ENCODE measurements at places on chromosomes 7 and 10. TPM values are rescaled to one million over a fixed set of nuclear protein-coding genes. Genes with fewer than 3 reads are reported as not detected.

Gene TAS2R41
- total RNA-seq: 0.73 TPM

Gene FAM241B
- 17.5 TPM for total RNA-seq

Gene MLLT10
- total RNA-seq: 64.1 TPM

Gene KNDC1
- not detected for total RNA-seq

Gene TCERG1L
- not detected for total RNA-seq

Gene SORBS1
- 1.4 TPM for total RNA-seq

Gene SLC26A3
- total RNA-seq: not detected

Gene FBXO24
- total RNA-seq: 0.66 TPM

- no peak for DNase-seq
These were observed 13.6 kb downstream of the SVIL start for GRCh38 chr10:29621161-29621560.

- no peak for DNase-seq
These were observed 21.3 kb downstream of the SSMEM1 start for GRCh38 chr7:130228840-130229502.

- DNase-seq: no peak
These were observed 177.2 kb downstream of the SEM1 start for GRCh38 chr7:96532428-96532935.

GRCh38 chr10:84783909-84784308 lies 455.5 kb downstream of the CCSER2 start:
- DNase-seq: no peak

DNA sequence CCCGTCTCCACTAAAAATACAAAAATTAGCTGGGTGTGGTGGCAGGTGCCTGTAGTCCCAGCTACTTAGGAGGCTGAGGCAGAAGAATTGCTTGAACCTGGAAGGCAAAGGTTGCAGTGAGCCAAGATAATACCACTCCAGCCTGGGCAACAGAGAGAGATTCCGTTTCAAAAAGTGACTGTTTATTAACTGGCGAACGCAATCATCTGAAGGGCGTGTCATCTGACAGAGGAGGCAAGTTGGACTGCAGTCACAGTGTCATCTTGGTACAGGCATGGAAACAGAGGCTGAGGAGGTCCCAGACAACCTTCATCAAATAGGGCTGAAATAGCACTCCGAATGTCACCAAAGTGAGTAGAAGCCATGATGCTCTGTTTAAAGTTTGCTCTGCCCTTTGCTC lies 75.3 kb upstream of the NFE2L3 start:
- DNase-seq: no peak

GRCh38 chr10:27258838-27259812 lies 18.5 kb upstream of the ACBD5 start:
- no peak for DNase-seq

DNA sequence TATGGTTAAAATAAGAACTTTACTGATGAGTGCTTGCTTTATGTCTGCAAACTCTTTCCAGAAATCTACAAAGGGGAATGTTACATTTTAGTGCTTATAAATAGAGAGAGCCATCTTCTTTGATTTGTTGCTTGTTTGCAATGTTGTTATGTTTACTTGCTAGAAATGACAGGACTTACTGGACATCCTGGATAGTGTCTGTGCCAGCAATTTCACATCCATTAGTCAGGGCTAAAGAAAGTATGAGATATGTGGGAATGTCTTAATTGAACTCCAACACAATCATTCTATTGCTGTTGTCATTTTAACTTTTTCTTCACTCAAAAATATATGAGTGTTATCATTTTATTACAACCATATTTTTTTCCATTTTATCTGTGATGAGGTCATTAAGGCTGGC lies 453.2 kb downstream of the TNS3 start:
- no peak for DNase-seq

GRCh38 chr7:134071355-134072331 lies 55.5 kb upstream of the LRGUK start:
- DNase-seq: no peak

GRCh38 chr7:4271716-4272015 lies 410.4 kb upstream of the FOXK1 start:
- DNase-seq: no peak

DNA sequence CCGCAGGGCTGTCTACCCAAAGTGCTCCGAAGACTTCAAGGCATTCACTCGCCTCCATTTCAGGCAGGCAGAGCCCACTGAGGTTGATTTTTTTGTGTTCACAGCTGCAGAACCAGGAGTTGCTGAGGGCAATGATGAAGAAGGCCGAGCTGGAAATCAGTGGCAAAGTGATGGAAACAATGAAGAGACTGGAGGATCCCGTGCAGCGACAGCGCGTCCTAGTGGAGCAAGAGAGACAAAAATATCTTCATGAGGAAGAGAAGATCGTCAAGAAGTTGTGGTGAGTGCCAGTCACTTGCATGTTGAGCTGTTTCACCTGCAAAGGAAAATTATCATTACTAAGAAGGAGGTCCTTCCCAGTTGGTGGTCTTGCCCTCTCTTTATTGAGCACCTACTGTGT lies 210.5 kb downstream of the ARHGAP21 start:
- no peak for DNase-seq

GRCh38 chr7:49159536-49159935 lies 235.2 kb downstream of the CDC14C start:
- no peak for DNase-seq

- no peak for DNase-seq
These were observed 6.4 kb downstream of the FEZF1 start for GRCh38 chr7:122298131-122298530.

DNA sequence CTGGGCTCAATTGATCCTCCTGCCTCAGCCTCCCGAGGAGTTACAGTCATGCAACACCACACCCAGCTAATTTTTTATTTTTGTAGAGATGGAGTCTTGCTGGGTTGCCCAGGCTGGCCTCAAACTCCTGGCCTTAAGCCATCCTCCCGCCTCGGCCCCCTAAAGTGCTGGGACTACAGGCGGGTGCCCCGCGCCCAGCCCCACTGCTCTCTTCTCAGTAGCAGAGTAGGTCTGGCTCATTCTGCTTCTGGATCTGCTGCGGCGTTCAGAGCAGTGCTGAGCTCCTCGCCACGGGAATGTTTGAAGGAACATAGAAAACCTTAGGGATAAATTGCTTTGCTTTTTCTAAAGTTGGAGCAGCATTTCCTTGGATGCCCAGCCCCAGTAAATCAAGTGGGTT lies 27.4 kb downstream of the WIPI2 start:
- no peak for DNase-seq

GRCh38 chr10:133520193-133520738 lies 6.9 kb upstream of the CYP2E1 start:
- DNase-seq: peak; percentile 89

- DNase-seq: no peak
These were observed 124.3 kb upstream of the UNC5B start for GRCh38 chr10:71088054-71088453.

- DNase-seq: no peak
These were observed 115.9 kb downstream of the MALRD1 start for GRCh38 chr10:19164461-19164860.

DNA sequence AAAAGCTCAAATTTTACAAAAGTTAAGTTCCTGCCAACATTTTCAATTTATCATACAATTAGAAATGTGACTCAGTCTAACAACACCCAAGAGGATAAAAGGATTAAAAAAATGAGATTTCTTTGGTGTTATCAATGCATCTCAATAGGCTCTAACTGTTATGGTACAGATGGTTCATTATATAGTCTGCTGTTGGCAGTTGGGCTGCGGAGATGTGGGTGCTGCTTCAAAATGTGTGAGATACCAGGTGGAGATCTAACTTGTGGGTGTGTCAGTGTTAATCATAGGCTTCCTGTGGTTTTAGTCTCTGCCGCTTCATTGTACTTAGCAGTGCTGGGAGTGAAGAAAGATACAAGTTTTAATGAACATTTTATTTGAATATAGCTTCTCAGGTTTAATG lies 231.2 kb downstream of the EXOC4 start:
- peak; percentile 13 for DNase-seq

DNA sequence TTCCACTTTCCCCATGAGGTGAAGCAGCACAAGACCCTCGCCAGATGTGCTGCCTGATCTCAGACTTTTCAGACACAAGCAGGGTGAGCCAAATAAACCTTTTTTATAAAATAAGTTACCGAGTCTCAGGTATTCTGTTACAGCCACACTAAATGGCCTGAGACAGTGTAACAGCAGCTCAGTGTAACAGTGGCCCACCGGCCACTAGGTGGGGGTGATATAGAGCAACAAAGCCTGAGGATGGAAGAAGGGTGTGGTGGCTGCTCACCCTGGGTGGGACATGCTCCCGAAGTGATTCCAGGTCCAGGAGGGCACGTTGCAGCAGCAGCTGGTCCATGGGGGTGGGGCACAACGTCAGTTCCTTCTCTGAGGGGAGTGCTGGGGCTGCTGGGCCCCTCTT lies 44.6 kb downstream of the BMS1 start:
- no peak for DNase-seq

GRCh38 chr7:132604121-132604520 lies 27.9 kb upstream of the PLXNA4 start:
- no peak for DNase-seq

GRCh38 chr7:311796-312195 lies 21.8 kb downstream of the FOXL3 start:
- DNase-seq: no peak

DNA sequence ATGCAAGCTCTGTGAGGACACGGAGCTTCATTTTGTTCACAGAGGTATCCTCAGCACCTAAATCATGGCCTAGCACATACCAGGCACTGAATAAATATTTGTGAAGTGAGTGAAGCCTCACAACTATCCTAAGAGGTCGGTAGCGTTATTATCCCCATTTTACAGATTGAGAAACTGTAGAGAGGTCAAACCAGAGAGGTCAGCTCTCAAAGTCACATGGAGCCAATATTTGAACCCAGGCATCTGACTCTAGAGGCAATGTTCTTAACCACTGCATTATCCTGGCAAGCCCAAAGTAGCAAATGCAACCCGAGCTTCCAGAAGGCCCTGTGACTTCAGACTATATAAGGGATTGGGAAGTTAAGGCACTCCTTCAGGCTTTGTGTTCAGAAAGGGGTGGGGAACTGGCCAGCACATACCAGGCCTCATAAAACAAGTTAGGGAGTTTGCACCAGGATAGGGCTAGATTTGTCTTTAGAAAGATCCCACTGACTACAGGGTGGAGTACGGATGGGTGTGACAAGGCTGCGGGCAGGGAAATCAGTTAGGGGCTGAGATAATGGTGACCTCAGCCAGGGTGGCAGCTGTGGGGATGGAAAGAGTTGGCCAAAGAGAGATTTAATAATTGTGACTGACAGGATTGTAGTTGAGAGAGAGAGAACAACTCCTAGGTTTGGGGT lies 101.4 kb downstream of the TBXAS1 start:
- DNase-seq: no peak

- no peak for DNase-seq
These were observed 2.0 kb downstream of the DEPP1 start for GRCh38 chr10:44976352-44977198.

DNA sequence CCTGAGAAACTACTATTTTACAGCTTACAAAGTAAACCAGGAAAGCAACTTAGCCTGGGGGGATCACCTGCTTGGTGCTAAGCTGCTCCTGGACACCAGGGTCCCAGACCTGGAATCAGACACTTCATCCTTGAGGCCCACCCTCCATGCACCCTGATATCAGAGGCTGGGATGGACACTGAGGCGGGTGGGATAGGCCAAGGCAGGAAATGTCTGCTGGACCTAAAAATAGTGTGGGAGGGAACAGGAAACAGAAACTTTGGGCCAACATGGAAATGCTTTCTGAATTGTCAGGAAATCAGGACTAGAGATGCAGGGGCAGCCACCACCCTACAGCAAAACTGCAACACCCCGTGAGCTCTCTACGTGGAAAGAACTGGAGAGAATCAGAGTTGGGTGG lies 101.5 kb upstream of the PODXL start:
- no peak for DNase-seq

- DNase-seq: no peak
These were observed 48.8 kb upstream of the CHST15 start for GRCh38 chr10:124142006-124142739.

DNA sequence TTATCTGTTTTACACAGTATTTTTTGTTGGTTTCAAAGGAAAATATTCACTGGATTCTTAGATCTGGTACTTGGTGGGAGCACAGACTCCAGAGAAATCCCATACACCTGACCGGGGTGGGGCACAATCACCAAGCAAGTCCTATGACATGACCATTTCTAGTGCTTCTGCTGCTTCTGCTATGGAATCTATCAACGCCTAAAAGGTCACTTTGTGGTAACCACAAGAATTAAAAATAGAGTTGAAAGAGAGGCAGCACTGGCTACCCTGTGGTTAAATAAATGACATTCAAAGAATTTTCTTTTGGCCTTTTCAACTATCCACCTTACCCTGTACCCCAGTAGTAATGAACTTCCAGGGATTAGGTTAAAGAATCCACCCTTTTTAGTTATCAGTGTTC lies 329.9 kb upstream of the VWC2 start:
- no peak for DNase-seq

GRCh38 chr7:80533287-80533686 lies 21.4 kb upstream of the GNAT3 start:
- no peak for DNase-seq
